Upper lobe of right lung (tissue), 1 donor: ENCODE measurements at places on chromosomes 7 and 10. TPM values are rescaled to one million over a fixed set of nuclear protein-coding genes. Genes with fewer than 3 reads are reported as not detected.

CLDN3 gene
- 11.8 TPM for total RNA-seq

HECW1 gene
- 1.6 TPM for total RNA-seq

GIMAP7 gene
- total RNA-seq, result 47.0 TPM

SLK gene
- 46.7 TPM for total RNA-seq

OR9A2 gene
- total RNA-seq, result not detected

DNA sequence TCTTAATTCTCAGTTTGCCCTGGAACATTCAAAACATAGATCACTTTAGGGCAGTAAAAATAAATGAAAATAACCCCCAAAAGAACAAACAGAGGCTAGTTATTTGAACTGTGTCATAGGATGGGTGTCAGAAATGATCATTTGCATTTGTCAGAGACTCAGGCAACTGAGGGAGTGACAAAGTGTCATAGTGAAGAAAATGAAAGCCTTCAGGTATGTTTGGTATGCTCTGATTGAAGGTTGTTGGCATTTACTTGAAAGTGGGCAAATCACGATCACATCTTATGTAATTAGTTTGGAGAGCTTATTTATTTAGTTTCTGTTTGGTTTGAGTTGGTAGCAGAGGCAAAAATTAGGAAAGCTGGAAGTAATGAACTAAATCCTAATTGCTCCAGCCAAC, 880.9 kb downstream of the ANKRD7 start:
- no peak for DNase-seq
- no peaks in the 10 kb centered on the region for H3K36me3 ChIP-seq
- H3K4me1 ChIP-seq, result no peaks in the 10 kb centered on the region
- H3K4me3 ChIP-seq, result no peak overlapping the region

DNA sequence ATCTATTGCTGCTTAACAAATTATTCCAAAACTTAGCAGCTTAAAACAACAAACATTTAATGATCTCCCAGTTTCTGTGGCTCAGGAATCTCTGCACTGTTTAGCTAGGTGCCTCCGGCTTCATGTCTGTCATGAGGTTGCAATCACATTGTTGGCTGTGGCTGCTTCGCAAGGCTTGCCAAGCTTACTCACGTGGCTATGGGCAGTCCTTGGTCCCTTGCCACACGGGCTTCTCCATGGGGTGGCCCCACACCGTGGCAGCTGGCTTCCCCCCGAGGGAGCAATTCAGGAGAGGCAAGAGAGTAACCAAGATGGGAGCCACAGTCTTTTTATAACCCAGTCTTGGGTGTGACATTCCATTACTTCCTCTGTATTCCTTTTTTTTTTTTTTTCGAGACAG, 67.4 kb downstream of the NEURL1 start:
- no peak overlapping the region for H3K4me3 ChIP-seq
- no peaks in the 10 kb centered on the region for H3K36me3 ChIP-seq
- H3K27ac ChIP-seq, result no peak overlapping the region
- H3K4me1 ChIP-seq, result no peaks in the 10 kb centered on the region

- DNase-seq, result no peak
- no peaks in the 10 kb centered on the region for H3K27me3 ChIP-seq
- H3K4me3 ChIP-seq, result no peak overlapping the region
- peaks cover 27% of the 10 kb centered on the region for H3K4me1 ChIP-seq
- H3K36me3 ChIP-seq, result no peaks in the 10 kb centered on the region
Measured at GRCh38 chr7:30815951-30816644, 44.9 kb downstream of the MINDY4 start.

DNA sequence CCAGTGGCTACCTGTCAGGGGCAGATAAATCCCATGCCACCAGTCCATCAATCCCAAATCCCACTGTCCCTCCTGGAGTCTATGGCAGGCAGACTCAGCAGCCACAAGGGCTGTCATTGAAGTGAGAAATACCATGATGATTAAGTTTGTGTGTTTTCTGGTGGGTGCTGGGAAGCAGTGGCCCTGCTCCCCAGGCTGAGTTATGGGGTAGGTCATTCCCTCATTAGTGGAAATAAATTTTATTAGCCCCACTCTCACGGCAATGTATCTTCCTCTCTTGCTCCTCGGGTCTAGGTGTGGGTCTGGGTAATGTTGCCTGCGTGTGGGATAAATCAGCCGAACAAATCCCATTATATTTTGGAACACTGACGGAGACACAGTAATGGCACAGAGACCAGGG, 76.8 kb downstream of the PLXNA4 start:
- no peaks in the 10 kb centered on the region for H3K4me1 ChIP-seq
- DNase-seq, result no peak
- no peak overlapping the region for H3K27ac ChIP-seq
- H3K4me3 ChIP-seq, result no peak overlapping the region
- H3K36me3 ChIP-seq, result no peaks in the 10 kb centered on the region
- no peaks in the 10 kb centered on the region for H3K27me3 ChIP-seq

DNA sequence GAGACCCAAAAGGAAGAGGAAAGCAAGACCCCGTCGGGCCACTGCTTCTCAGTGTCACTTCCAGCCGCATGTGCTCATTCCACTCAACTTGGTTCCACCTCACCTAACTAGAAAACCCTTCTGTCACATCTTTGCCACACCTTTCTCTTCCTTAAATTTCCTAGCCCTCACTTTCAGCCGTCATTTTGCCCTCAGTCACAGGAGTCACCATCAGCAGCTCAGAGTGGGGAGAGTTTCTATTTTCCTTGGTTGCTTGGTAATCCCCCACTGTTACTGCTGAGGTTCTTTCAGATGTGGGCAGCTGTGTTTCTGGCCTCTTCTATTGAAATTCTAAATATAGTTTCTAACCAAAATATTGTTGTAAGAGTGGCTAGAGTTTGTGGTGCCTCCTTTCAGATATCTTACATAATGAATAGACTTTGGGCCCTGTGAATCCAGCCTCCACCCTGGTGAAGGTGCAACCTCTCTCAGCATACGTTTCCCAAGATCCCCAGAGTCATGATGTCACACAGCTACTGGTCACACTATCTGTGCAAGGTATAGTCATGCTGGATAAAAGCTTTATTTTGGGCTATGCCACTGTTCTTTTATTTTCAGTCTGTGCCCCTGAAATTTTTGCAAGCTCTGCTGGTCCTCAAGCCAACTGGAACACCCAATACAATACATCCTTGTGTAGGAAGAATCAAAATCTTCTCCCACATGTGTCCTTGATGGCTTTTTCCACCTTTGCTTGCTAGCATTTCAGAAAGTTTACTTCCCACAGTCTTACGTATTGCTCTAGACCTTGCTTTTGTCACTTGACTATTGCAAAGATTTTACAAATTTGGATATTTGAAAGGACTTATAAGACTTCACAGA, 9.2 kb downstream of the AGBL3 start:
- H3K36me3 ChIP-seq, result peaks cover 8% of the 10 kb centered on the region
- peaks cover 13% of the 10 kb centered on the region for H3K4me1 ChIP-seq
- DNase-seq, result no peak
- no peak overlapping the region for H3K4me3 ChIP-seq
- H3K27ac ChIP-seq, result peak overlapping the region; percentile 34

GRCh38 chr10:120580918-120581895, 124.2 kb downstream of the PLPP4 start:
- H3K27me3 ChIP-seq, result no peaks in the 10 kb centered on the region
- H3K4me1 ChIP-seq, result no peaks in the 10 kb centered on the region
- H3K36me3 ChIP-seq, result no peaks in the 10 kb centered on the region
- H3K27ac ChIP-seq, result no peak overlapping the region

DNA sequence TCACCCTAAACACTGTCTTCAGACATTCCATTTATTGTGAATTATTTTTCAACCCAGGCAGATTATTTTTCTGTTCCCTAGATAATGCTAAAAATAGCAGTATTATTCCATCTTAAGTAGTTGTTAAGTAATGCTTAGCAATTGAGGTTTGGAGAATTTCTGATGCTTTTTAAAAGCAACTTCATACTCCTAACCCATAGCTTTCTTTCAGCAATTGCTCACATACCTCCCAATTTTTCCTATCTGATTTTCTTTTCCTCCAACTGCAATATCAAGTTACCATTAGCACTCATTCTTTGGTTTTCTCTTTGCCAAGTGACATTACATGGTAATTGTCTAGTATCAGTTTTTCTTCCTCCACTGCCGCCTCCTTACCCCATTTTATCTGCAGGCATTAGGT, 104.7 kb downstream of the GPR85 start:
- no peak overlapping the region for H3K27ac ChIP-seq
- H3K4me3 ChIP-seq, result no peak overlapping the region

DNA sequence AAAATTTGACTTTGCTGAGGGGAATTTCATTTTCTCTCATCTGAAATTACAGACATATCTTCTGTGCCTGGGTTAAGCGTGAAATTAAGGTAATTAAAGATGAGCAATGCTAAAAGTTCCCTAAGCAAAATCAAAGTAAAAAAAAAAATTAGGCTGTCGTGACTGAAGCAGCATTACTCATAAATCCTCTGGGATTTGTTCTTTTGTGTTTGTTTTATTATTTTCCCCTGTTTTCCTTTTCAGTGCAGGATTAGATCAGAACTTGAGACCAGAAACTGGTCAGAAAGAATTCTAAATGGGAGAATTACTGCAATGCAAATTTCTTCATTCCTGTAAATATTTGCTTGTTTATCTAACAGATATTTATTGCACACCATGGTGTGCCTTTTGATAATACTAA, 141.4 kb upstream of the BET1 start:
- no peak overlapping the region for H3K27ac ChIP-seq
- H3K4me1 ChIP-seq, result no peaks in the 10 kb centered on the region
- no peak overlapping the region for H3K4me3 ChIP-seq
- DNase-seq, result no peak
- no peaks in the 10 kb centered on the region for H3K36me3 ChIP-seq
- no peaks in the 10 kb centered on the region for H3K27me3 ChIP-seq

GRCh38 chr10:32210306-32211045, 136.5 kb downstream of the EPC1 start:
- H3K27ac ChIP-seq, result no peak overlapping the region
- H3K4me1 ChIP-seq, result no peaks in the 10 kb centered on the region
- no peaks in the 10 kb centered on the region for H3K27me3 ChIP-seq
- H3K4me3 ChIP-seq, result no peak overlapping the region
- DNase-seq, result no peak

DNA sequence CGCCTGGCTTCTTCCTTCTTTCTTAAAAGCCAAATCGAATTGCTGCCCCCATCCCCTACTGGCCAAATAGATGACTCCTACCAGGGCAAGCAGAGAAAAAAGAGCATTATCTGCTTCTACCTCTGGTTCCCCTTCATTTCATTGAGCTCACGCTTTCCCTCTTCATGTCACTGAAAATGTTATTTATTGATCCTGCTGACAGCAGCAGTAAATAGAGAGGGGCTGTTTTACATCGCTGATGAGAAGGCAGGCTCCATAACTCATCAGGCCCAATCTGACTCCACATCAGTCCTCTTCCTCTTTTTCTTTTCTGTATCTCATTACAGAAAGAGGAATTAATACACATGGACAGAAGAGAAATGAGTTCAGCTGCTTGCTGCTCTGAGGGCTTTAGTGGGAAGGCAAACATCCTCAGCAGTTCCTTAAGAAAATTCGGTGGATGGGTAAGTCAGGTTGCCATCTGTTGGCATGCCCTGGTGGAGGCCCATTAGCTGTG, 904.1 kb downstream of the KCNMA1 start:
- no peak overlapping the region for H3K27ac ChIP-seq
- H3K36me3 ChIP-seq, result no peaks in the 10 kb centered on the region
- no peak overlapping the region for H3K4me3 ChIP-seq
- no peaks in the 10 kb centered on the region for H3K4me1 ChIP-seq
- H3K27me3 ChIP-seq, result no peaks in the 10 kb centered on the region

- no peak overlapping the region for H3K27ac ChIP-seq
- no peaks in the 10 kb centered on the region for H3K4me1 ChIP-seq
- H3K36me3 ChIP-seq, result no peaks in the 10 kb centered on the region
- no peak for DNase-seq
Measured at GRCh38 chr7:129343099-129343700, 91.0 kb upstream of the STRIP2 start.

DNA sequence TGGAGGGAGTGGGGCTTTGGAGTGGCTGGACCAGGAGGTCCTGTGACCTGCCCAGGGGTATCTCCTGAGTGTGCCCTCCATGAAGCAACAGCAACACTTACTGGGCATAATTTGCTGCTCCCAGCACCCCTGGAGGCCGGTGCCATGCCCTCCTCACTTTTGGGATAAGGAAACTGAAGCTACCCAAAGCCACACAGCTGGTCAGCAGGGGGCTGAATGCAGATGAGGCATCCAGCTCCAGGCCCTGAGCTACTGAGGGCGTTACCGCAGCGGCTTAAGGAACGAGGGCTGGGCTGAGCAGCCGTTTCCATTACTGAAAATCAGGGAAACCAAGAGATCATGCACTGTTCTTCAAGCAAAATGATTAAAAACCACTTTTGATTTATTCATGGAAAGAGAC, 408.9 kb downstream of the GLRX3 start:
- no peaks in the 10 kb centered on the region for H3K4me1 ChIP-seq
- no peaks in the 10 kb centered on the region for H3K27me3 ChIP-seq
- no peak overlapping the region for H3K27ac ChIP-seq
- H3K36me3 ChIP-seq, result no peaks in the 10 kb centered on the region
- no peak overlapping the region for H3K4me3 ChIP-seq
- DNase-seq, result no peak

GRCh38 chr10:102059987-102060386, 4.0 kb upstream of the ARMH3 start:
- peaks cover 2% of the 10 kb centered on the region for H3K4me1 ChIP-seq
- H3K36me3 ChIP-seq, result no peaks in the 10 kb centered on the region
- H3K27ac ChIP-seq, result no peak overlapping the region
- DNase-seq, result no peak

- no peaks in the 10 kb centered on the region for H3K36me3 ChIP-seq
- H3K27ac ChIP-seq, result no peak overlapping the region
- no peak for DNase-seq
Measured at GRCh38 chr10:52335665-52336064, 21.6 kb downstream of the DKK1 start.

- no peaks in the 10 kb centered on the region for H3K36me3 ChIP-seq
- no peak for DNase-seq
- no peak overlapping the region for H3K27ac ChIP-seq
- no peaks in the 10 kb centered on the region for H3K27me3 ChIP-seq
- H3K4me3 ChIP-seq, result no peak overlapping the region
Measured at GRCh38 chr10:61140765-61141392, 196.9 kb upstream of the RHOBTB1 start.

DNA sequence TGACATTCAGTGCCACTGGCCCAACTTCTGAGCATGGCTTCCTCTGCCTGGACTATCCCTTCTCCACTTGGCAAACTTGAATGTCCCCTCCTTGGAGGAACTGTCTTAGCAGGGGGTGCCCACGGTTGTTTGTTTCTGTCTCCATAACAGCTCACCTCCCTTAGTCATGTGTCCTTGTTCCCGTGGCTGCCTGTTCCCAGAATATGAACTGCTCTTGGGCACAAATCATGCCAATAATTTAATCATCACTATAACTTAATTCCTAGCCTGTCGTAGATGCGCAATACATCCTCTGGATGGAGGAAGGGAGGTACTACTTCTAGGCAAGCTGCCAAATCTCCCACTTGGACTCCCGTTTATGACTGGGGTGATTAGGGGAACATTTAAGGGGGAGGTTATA, 173.1 kb downstream of the MYOF start:
- no peak overlapping the region for H3K27ac ChIP-seq
- H3K4me1 ChIP-seq, result no peaks in the 10 kb centered on the region
- peaks cover 71% of the 10 kb centered on the region for H3K36me3 ChIP-seq
- no peaks in the 10 kb centered on the region for H3K27me3 ChIP-seq
- no peak overlapping the region for H3K4me3 ChIP-seq

DNA sequence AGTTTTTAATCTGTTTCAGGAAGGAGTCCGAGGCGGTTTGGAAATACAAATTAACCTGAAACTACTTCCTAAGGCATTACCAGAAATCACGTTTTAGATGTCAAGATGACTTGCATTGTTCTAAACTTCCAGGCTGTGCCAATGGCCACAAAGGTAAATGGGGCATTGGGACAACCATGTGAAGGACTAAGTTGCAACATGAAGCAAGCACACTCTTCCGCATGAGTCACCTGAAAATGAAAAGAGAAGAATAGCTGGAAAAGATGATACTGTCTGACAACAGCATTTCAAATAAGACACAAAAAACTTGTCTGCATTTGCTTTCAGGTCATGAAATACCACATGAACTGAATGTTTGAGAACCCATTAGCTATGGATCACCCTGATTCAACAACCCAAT, 262.1 kb downstream of the AHR start:
- no peak overlapping the region for H3K4me3 ChIP-seq
- H3K27me3 ChIP-seq, result no peaks in the 10 kb centered on the region
- no peak for DNase-seq
